ENCODE measurements at places on chromosomes 3 and 15. TPM values are rescaled to one million over a fixed set of nuclear protein-coding genes. Genes with fewer than 3 reads are reported as not detected.

GRCh38 chr15:70111203-70112073 lies 13.7 kb upstream of the TLE3 start:
- DNase-seq, result peak; percentile 61

GRCh38 chr3:23804441-23805209 lies 1.1 kb upstream of the UBE2E1 start:
- peak; percentile 72 for DNase-seq

GRCh38 chr3:142022381-142022780 lies 127.0 kb downstream of the TFDP2 start:
- peak; percentile 6 for DNase-seq

DNA sequence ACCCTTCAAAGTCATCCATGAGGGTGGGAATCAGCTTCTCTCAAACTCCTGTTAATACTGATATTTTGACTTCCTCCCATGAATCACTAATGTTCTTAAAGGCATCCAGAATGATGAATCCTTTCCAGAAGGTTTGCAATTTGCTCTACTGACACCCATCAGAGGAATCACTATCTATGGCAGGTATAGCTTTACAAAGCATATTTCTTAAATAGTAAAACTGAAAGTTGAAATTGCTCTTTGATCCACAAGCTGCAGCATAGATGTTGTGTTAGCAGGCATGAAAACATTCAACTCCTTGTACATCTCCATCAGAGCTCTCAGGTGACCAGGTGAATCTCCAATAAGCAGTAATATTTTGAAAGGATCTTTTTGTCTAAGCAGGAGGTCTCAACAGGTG lies 66.3 kb downstream of the B3GNT5 start:
- DNase-seq, result no peak

- no peak for DNase-seq
These were observed 161.5 kb downstream of the ARRDC4 start for GRCh38 chr15:98121957-98122356.

DNA sequence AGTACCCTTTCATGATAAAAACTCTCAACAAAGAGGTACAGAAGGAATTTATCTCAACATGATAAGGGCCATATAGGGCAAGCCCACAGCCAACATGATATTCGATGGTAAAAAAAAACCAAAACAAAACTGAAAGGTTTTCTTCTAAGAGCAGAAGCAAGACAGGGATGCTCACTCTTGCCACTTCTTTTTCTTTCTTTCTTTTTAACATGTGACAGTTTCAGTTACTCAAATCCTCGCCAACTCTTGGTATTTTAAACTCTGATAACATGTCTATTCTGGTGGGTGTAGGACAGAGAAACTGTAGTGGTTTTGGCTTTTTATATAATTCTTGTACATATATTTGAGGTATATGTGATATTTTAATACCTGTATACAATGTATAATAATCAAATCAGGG lies 74.0 kb upstream of the NMNAT3 start:
- DNase-seq, result no peak

The GPR87 gene
- total RNA-seq, result 14.5 TPM

The CLDN16 gene
- not detected for total RNA-seq
